Amniotic stem cell (primary cell): ENCODE measurements at places on chromosomes 12 and 14.

DNA sequence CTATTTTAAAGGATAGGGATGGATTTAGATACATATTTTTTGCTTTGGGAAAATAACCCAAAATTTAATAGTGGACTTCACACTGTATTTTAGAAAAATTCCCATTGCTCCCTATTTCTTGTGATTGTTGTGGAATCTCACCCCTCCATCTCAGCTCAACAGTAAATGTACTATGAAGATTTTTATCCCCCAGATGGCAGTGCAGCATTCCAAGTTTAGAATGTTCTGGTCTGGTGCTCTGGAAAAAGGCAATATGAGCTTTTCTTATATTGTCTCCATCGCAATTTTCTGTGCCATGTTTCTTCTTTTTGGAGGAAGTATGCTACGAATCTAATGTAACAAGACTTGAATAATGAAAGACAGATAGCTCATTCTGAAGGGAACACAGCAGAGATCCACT lies 471.7 kb upstream of the SYT1 start:
- DNase-seq, result no peak

GRCh38 chr12:61654698-61655097 lies 605.5 kb upstream of the USP15 start:
- no peak for DNase-seq

DNA sequence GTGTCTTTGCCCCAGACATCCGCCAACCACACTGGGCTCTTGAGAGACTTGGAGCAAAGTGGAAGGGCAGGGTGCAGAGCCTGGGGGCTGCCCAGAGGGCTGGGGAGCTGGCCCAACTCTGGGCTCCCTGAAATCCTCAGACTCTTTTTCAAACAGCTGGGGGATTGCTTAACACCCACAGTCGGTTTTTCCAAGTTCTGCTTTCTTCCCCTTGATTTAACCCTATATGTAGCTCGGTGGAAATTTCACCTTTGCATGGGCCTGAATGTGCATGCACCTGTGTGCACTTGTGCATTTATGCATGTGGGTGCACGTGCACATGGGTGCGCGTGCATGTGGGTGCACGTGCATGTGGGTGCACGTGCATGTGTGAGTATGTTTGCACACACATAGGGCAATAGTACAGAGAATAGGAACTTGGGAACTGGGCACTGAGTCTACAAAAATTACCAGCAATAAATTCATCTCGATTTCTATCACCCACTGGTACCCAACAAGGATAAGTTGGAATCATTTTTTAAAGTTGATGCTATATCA lies 52.3 kb upstream of the RFLNA start:
- no peak for DNase-seq

DNA sequence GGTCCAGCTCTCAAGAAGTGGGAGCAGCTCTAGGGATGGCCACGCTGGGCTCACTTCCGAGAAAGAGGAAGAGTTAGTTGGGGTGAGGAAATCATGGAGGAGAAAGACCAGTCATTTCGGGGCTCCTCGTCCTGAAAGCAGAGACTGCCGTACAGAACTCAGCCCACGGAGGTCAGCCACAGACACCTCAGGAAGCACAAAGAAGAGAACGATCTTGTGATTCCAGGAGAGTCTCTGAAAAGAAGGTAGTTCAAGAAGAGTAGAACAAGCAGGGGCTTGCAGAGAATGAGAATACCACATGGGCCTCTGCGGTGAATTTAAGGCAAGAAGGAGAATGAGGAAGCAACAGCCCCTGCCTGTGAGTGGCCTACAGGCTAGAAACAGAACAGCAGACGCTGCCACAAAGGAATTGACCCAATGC lies 311.9 kb downstream of the CACNA1C start:
- no peak for DNase-seq

DNA sequence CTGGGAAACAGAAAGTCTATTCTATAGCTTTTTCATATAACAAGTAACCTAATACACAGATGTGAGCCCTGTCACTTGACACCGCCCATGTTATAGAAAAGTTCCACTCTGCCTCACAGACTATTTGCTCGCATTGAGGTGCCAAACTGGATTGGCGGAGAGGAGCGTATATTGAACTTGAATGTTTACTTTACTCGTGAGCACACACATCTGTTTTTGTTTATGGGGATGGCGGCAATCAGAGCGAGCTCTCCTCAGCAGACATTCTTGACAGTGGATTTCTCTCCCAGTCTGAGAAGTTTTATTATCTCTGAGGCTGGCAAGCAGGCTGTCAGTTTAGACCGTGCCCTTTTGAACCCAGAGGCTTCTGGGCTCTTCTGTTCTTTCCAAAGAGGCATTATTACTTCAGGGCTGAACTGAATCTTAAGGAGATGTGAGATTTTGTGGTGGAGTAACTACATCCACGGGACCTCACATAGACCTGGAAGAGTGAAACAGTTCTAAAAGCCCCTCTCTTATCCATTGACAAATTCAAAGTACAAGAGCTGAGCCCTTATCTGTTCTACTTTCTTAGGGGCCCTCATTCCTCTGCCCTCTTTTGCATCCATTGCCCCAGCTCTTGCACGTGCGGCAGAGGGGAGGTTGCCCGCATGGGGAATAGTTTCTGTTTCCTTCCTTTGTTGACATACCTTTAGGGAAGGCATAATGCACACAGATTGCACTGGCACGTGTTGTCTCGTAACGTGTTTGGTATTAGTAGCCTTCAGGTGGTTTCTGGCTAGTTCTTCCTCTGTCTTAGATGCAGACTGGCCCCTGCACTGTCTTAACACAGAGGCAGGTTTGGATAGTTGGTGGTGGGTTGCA lies 68.2 kb downstream of the DRAM1 start:
- no peak for DNase-seq

DNA sequence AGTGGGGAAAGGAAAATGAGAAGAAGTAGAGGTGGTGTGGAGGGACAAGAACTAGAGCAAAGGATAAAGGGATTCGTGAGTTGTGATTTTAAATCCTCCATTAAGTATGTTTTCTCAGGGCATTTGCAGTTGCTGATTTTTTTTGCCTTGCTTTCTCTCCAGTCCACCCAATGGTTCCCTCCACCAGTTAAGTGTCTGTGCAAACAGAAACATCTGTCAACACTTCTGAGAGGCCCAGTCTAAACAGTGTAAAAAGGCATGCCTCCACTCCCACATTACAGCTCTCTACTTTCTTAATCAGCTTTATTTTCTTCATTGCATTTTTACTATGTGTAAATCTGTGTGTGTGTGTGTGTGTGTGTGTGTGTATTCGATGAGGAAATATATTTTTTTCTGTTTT lies 141.2 kb downstream of the PPFIA2 start:
- DNase-seq, result no peak

- DNase-seq, result no peak
Measured at GRCh38 chr14:83300476-83301064, 1766.9 kb upstream of the SEL1L start.

GRCh38 chr12:65248656-65249633 lies 29.5 kb upstream of the MSRB3 start:
- no peak for DNase-seq

DNA sequence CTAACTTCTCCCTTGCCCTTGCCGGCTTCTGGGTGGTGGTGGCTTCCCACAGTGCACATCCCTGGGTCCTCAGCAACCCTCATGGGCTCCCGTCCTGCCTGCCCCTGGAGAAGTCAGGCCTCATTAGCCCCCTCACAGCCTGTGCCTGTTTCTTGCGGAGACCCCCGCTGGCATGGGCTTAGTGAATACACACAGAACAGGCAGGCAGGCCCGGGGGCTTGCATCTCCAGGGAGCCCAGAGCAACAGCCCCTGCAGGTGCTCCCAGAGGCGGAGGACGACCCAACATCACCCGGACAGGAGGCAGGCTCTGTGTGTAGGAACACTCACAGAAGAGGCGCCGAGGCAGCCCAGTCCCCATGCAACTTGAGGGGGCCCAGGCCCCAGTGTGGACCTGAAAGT lies 25.1 kb upstream of the FBRSL1 start:
- DNase-seq, result no peak

DNA sequence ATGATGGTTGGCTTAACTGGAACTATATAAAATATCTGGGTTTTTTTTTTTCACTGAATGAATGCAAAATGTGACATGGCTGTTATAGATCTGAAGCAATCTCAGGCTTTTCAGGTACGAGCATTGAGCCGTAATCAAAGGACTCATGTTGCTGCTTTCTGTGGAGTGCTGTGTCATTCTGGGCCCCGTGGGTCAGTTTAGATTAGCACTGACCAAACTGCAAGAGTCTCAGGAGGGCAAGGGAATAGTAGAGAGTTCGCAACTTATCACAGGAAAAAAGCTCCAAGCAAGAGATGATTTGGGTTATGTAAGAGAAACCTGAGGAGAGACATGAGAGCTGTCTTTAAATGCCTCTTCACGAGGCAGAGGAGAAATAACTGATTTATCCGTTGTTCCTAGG lies 59.1 kb downstream of the UBR7 start:
- no peak for DNase-seq

GRCh38 chr14:36662258-36662542 lies 540 bp downstream of the PAX9 start:
- no peak for DNase-seq

GRCh38 chr12:99916555-99916954 lies 68.2 kb downstream of the ANKS1B start:
- DNase-seq, result no peak

DNA sequence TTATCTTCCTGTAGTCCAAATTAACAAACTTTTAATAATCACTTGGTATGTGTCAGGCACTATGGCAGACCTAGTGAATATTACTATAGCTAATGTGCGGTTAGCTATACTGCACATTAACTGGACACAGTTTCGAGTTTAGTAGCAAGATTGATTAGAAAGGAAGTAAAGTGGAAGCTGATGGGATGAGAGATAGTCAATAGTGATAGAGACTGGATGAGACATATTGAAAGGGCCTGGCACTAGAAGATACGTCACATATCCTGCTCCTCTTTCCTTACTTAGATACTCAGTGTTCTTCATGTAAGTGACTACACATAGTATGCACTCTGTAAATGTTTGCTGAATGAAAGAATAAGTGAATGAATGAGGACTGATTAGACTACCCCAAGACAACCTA lies 5.5 kb downstream of the TBK1 start:
- DNase-seq, result no peak

- DNase-seq, result no peak
Measured at GRCh38 chr14:75720842-75721498, 59.9 kb downstream of the TTLL5 start.

- no peak for DNase-seq
Measured at GRCh38 chr14:28745176-28745575, 21.4 kb upstream of the FOXG1 start.
